ENCODE measurements at places on chromosomes 1 and 21.

- DNase-seq, result no peak
Measured at GRCh38 chr1:28115267-28115666, 26.9 kb upstream of the EYA3 start.

DNA sequence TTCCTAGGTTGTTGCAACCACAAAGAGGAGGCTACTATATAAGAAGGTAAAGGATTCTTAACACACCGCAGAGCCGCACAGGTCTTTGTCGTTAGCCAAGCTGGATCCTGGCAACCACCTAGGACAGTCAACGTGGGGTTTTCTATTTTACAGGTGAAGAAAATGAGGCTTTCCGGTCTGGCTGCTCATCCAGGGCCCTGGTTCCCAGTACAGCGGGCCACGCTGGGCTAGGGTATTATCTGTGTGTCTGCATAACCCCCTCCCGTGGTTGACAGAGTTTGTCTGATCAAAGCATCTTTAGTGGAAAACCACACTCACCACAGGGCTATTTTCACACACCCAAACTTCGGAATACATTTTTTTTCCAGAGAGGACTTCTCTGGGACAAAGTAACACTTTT, 39.0 kb upstream of the PDE9A start:
- DNase-seq, result peak; percentile 3

GRCh38 chr1:38781872-38782617, 77.5 kb downstream of the RRAGC start:
- DNase-seq, result no peak

DNA sequence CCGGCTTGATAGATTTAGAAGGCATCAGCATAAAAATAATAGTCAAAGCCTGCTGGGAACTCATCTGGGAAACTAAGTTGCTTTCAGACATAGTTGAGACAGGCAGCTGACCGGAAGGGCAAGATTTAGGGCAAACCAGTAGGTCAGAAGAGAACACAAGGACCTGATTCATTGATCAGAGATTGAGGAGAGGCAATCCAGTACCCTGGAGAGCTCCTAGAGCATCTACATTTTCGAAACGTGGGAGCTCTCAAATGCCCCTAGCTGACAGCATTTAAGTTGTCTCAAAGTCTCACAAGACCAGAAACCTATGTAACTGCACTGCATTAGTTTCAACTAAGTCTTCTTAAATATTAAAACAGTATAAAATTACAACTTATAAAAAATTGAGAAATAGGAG, 22.9 kb upstream of the MTF2 start:
- DNase-seq, result no peak

GRCh38 chr1:56797065-56797685, 22.0 kb downstream of the FYB2 start:
- DNase-seq, result no peak

DNA sequence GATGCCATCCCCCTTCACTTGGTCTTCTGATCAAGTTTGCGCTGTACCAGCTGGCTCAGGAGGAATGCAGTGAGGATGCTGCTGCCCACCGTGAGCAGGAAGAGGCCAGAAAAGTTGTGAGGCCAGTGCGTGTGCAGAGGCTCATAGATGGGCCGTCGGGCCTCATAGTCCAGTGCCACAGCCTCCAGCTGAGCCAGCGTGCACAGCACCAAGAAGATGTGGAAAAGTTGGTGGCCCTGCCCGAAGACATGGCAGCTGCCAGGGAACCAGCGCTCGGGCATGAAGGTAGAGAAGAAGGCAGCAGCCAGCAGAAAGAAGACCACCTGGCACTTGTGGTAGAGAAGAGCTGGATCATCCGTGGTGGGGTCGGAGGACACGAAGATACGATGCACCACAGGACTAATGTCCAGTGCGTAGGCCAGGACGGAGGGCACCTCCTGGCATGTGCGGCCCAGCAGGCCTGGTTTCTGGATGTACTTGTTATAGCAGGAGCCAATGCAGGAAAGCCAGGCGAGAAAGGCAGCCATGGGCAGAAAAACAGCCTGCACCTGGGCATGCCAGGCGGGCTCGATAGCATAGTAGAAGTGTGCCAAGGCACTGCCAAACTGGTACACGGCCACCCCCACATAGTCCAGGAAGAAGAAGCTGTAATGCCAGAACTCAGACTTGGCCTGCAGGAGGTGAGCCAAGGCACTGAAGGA, 3.7 kb upstream of the AUNIP start:
- DNase-seq, result no peak

- DNase-seq, result no peak
Measured at GRCh38 chr1:209641832-209642172, 10.4 kb downstream of the LAMB3 start.

- no peak for DNase-seq
Measured at GRCh38 chr1:65232461-65232990, 76.8 kb upstream of the DNAJC6 start.

DNA sequence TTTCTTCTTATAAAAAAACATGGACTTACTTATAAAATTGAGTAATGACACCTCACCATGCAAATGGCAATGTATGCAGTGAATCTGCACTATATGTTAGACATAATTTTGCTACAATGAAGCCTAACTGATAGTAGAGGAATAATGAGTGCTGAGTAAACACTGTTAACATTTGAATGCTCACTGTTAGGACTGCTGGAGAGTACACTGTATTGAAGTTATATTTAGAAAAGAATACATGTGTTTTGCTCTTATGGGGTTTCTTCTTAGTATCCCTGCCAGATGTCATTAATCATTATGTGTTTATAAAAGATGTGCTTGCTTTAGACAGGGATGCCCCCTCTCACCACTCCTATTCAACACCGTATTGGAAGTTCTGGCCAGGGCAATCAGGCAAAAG, 111.1 kb upstream of the ZP4 start:
- DNase-seq, result no peak

- DNase-seq, result no peak
Measured at GRCh38 chr1:97384294-97384968, 536.4 kb downstream of the DPYD start.

DNA sequence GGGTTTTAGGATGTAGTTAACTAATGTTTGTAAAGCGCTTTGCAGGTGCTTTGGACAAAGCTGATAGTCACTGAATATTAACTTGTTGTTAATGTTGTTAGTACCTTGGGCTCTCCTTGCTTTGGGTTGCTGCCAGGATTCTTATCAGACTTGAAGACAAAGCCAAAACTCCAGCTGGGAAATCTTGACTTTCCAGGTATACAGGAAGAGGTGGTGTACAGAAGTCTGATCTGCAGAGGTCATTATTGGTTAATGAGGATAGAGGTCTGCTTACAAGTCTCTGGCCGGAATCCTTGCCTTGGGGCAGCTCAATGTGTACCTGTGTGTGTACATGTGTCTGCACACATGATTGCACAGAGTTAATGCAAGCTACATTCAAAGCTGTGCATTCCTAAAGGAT, 96.0 kb upstream of the POU3F1 start:
- no peak for DNase-seq

- DNase-seq, result no peak
Measured at GRCh38 chr1:204945565-204945977, 74.9 kb downstream of the NFASC start.

GRCh38 chr1:43082740-43083139, 89.3 kb downstream of the EBNA1BP2 start:
- DNase-seq, result no peak

- DNase-seq, result no peak
Measured at GRCh38 chr1:21397813-21398188, 42.1 kb upstream of the NBPF3 start.

DNA sequence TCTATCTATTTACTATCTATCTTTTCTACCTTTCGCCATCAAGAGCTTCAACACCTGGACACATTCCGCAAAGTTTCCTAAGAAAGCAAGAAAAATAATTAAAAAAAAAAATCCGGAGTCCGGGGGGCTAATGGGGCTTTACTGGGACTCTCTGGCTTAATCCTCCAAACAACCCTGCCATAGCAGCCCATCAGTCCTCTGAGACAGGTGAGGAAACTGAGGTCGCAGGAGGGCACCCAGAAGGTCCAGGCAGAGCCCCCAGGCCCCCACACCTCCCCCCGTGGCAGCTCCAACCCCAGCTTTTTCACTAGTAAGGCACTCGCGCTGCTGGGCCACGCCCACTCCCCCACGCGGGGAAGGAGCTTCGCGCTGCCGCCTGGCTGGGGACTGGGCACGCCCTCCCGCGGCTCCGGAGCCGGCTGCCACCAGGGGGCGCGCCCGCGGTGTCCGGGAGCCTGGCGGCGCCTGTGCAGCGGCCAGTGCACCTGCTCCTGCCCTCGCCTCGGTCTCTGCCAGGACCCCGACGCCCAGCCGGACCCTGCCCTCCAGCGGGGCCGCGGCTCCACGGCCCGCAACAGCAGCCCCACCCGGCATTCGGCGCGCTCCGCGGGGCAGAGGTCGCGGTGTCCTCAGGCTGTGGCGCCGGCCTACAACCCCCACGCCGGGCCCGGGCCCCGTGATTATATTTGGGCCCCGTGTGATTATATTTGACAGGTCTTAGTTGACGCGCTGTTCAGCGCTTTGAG, 54.1 kb upstream of the SAMD11 start:
- no peak for DNase-seq

DNA sequence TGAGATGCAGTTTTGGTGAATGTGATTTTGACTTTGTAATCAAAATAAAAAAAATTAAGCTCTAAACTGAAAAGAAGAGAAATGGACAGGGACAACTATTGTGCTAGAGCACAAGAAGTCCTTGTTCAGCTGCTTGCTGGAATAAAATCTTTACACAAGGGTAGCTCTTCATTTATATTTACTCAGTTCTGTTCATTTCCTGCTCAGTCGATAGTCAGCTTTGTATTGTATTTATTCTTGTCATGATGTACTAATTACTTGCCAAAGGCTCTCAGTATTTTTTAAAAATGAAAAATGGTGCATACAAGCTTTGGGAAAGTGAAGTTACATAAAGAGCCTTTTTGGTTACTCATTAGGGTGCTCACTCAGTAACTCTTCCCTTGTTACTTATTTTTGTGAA, 17.8 kb downstream of the F5 start:
- no peak for DNase-seq

DNA sequence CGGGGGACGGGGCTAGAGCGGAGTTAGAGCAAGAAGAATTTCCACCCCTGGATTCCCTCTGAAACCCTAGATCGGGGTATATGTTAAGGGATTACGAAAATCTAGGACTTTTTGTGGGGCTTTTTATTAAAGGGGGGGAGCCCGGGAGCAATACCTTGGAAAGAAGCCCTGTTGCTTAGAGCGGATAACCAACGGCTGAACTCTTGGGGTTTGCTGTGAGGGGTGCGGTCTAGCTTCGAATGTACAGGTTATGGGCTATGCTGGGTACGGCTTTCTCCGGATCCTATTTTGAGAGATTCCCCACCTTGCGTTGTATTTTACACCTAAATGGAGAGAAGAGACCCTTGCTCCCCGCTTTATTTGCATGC, 626 bp downstream of the DYRK3 start:
- no peak for DNase-seq

DNA sequence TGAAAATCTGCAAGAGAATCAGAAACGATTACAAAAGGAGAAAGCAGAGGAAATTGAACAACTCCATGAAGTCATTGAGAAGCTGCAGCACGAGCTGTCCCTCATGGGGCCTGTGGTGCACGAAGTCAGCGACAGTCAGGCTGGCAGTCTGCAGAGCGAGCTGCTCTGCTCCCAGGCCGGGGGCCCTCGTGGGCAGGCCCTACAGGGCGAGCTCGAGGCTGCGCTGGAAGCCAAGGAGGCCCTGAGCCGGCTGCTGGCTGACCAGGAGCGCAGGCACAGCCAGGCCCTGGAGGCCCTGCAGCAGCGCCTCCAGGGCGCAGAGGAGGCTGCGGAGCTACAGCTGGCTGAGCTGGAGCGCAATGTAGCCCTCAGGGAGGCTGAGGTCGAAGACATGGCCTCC, 47.5 kb upstream of the DIP2A start:
- peak; percentile 80 for DNase-seq

DNA sequence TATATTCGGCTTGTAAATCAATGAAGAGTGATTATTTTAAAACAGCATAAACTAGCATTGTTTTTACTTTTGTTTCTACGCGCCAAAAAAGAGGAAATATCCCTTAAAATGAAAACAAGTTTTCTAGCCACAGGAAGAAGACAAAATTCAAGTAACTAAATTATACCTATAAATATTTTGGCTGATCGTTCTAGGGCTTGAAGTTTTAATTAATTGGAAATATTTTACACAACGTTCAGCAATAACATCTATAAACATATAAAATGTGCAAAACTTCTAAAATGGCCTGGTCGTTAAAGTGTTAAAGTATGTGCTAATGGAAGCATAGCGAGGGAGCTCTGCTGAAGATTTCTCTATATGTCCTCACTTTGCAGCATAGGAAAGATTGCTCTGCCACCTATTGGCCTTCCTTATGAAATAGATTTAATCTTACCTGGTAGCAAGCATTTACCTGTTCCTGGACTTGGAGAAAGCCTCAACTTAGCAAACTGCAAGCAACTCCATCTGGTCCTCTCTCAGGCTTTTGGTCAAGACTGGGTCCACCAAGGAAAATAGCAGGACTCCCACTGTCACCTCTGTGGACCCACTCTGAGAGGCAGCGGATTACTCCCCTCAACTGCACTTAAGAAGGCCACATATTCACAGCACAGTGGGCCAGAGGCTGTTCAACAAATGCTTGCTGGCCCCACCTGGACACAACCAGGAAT, 351.3 kb upstream of the RUNX1 start:
- DNase-seq, result no peak

DNA sequence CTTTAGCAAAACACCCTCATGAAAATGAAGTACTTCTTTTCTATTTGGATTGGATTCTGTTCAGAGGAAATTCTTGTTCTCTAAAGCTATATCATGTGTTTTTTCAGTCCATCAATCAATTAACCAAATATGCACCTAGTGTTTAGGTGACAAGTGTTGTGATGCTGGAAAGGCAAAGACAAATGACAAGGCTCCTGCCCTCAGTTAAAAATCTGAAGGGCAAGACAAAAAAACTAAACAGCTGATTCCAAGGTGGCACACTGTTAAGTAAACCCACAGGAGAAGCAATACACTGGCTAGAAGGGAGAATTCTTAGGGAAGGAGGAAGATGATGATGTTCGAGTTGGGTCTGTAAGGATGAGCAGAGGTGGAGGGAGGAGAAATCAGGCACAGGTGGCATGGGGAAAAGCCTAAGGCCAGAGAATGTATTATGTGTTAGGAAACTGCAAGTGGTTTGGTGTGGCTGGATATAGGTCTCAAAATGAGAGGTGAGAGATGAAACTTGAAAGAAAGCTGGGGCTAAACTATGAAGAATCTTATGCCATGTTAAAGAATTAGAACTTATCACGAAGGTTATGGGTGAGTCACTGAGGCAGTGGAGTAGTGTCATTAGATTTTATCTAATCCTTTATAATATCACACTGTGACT, 51.8 kb upstream of the GFI1 start:
- no peak for DNase-seq

DNA sequence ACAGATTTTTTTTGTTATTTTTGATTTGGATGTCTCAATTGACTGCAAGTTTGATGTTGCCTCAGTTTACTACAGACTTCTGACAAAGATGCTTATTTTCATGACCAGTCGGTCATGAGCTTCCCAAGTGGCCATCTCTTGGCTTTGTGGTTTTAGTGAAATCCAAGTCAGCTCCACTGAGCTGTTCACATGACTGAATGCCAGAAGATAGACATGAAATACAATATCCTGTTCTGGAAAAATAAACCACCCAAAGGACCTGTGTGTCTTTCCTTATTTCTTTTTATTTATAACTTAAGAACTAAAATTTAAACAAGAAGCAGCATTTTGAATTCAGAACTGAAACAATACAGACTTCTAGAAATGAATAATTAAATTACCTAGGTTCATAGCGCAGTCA, 89.3 kb downstream of the HMCN1 start:
- no peak for DNase-seq
